ENCODE measurements at places on chromosomes 13 and 19. TPM values are rescaled to one million over a fixed set of nuclear protein-coding genes. Genes with fewer than 3 reads are reported as not detected.
A peak's percentile ranks its signal among the peaks of the same experiment; 100 is the strongest.

DNA sequence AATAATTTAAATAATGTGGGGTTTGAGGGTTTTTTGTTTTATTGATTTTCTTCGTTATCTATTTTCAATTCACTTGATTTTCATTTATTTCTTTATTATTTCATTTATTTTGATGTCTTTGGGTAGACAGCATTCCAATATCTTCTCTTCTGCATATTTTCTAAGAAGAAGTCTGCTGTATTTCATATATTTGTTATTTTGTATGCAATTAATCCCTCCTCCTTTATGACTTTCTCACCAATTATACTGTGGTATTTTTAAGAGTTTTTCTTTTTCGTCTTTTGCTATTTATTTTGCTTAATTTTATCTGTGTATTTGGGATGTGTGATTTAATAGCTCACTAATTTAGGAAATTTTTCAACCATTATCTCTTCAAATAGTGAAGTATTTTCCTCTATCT is 1444.4 kb upstream of the MIR17HG start:
- DNase-seq, result no peak

- DNase-seq, result no peak
Observed at GRCh38 chr13:96473526-96474180, 383.7 kb downstream of the HS6ST3 start.

- DNase-seq, result no peak
Observed at GRCh38 chr13:113667771-113668490, 912 bp downstream of the GRK1 start.

Gene PRODH2
- polyA plus RNA-seq, result not detected

- DNase-seq, result no peak
Observed at GRCh38 chr19:58382997-58383603, 2.3 kb upstream of the ZNF837 start.

Gene IGSF23
- 0.37 TPM for polyA plus RNA-seq

Gene LENG9
- polyA plus RNA-seq, result 1.3 TPM

Gene LRRC25
- polyA plus RNA-seq, result 0.32 TPM

Gene HNRNPUL1
- polyA plus RNA-seq, result 56.3 TPM

DNA sequence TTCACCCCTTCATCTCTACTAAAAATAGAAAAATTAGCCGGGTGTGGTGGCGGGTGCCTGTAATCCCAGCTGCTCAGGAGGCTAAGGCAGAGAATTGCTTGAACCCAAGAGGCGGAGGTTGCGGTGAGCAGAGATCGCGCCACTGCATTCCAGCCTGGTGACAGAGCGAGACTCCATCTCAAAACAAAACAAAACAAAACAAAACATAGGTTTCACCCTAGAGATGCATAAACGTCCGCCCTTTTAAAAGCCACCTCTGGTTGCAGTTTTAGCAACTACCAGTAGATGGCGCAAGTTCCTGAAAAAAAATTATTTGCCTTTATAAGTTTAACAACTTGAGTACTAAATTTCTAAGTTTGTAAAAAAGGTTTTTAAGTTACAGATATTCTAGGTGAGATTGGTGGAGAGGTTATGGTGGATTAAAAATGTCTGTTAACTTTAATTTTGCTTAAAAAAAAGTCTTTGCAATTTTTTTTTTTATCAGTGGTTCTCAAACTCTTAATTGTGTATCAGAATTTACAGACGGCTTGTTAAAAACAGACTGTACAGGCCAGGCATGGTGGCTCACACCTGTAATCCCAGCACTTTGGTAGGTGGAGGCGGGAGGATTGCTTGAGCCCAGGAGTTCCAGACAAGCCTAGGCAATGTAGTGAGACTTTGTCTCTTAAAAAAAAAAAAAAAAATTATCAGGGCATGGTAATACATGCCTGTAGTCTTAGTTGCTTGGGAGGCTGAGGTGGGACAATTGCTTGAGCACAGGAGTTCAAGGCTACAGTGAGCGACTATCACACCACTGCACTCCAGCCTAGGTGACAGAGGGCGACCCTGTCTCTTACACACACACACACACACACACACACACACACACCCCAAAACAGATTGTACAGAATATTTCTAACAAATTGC is 42.1 kb downstream of the NAA16 start:
- peak; percentile 13 for DNase-seq

- no peak for DNase-seq
Observed at GRCh38 chr19:10552510-10553053, 8.9 kb downstream of the ATG4D start.

DNA sequence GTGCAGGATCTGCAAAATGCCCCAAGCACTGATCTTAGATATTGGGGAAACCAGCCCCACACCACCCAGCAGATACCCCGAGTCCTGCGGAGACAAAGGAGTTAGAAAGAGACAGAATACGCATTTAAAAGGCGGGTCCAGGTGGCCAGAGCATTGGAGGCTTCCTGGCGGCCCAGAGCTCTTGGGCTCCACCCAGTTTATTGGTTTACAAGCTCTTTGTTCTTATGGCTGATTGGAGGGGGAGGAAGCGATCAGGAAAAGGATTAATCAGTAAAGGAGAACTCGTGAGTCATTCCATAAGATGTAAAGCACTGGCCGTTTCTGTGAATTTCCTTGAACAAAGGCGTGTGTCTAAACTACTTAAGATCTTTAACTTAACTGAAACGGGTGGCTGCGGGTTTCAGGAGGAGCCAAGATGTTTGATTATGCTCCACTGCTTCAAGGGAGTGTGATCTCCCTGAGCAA is 926 bp downstream of the ZNF587 start:
- DNase-seq, result no peak

GRCh38 chr19:7507884-7508283 is 8.0 kb upstream of the ZNF358 start:
- DNase-seq, result peak; percentile 37

DNA sequence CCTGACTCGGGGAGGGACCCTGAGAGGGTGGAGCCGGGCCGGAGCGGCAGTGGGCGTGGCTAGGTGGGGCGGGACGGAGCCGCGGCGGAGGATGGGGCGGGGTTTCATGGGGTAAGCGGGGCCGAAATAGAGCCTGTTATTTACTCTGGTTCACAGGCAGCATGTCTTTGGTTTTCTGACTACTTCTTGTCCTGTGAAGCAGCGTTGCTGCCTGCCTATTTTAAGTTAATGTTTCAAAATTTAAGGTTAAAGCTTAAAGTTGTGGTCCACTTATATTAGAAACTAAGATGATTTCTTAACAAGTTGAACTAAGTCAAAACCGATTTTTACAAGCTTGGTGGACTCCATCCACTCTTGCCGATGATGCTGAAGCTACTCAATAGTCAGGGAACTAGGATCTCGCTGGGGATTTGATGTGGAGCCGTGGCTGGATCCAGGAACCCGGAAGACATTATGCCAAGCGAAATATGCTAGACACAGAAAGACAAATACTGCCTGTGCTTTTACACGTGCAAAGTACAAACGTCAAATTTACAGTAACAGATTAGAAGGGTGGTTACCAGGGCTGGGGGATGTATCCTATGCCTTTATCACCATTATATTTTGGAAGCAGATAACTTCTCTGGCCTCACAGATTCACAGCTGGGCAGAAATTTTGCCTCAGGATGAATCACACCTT is 433 bp upstream of the ZNF616 start:
- DNase-seq, result no peak

Gene ATP1A3
- not detected for polyA plus RNA-seq

DNA sequence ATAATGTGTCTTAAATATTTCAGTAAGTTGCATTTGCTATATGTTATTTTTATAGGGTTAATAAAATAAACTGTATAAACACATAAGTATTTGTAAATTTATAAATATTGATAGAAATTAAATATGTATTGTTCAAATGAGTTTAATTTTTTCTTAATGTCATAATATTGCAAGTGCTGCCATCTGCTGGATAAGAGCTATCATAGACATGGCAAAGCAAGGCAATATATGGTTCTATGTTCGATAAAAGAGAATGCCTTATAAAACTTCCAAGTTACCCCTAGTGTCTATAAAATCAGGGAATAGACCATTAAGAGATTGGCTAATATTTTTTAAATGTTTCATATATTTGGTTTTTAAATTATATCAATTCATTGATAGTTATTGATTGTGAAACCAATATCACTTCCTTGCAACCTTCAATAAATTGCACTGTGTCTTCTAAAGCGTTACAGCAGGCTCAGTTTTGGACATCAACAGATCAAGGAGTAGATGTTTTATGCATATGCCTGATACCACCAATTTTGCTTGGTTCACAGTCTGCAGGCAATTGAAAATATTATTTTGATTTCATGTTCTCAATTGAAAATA is 29.0 kb upstream of the SLITRK6 start:
- peak; percentile 2 for DNase-seq

DNA sequence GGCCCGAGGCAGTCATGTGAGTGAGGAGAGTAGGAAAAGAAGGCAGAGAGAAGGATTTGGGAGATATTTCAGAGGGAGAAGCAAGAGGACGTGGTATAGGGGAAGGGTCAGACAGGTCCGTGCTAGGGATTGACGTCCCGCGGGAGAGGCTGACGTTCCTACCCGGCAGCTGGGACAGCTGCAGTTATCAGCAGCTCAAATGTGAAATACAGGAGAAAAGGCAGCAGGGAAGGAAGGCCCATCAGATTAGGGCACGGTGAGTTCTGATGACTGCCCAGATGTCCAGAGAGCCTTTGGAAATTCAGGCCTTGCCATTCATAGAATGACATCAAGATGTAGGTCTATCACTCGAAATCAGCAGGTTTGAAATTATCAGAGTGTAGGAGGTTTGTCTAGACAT is 88.4 kb downstream of the IRS2 start:
- no peak for DNase-seq

- peak; percentile 81 for DNase-seq
Observed at GRCh38 chr19:55624109-55625003, at the start of gene ZNF784. Gene ZNF784 (minus strand): TSS chr19:55624566. CDS start chr19:55624561, 5 bp downstream.

Gene FOSB
- 1.7 TPM for polyA plus RNA-seq

Gene LGALS4
- polyA plus RNA-seq, result not detected

Gene ZNF837
- polyA plus RNA-seq, result 0.33 TPM

Gene MAB21L1
- 0.07 TPM for polyA plus RNA-seq

- DNase-seq, result no peak
Observed at GRCh38 chr13:97202761-97203160, 19.4 kb upstream of the MBNL2 start.

DNA sequence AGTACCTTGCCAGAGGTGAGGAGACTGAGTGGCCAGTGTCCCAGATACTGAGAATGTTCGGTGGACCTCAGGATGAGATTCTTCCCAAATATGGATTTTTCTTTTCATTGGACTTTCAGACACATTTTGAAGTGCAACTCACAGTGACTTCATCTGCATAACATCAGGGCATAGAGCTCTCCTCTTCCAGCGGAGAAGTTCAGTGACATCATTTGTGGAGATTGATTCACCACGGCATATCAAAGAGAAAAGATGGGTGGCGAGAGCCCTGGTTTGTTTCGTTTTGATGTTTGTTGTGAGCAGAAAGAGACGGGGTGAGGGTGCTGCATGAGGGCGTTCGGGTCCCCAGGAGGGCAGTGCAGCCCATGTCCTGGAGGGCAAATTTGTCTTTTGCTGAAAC is 120.1 kb upstream of the GPR12 start:
- no peak for DNase-seq

Gene SPACA4
- not detected for polyA plus RNA-seq

GRCh38 chr13:101779147-101779546 is 326.7 kb downstream of the ITGBL1 start:
- no peak for DNase-seq

Gene CD37
- not detected for polyA plus RNA-seq

DNA sequence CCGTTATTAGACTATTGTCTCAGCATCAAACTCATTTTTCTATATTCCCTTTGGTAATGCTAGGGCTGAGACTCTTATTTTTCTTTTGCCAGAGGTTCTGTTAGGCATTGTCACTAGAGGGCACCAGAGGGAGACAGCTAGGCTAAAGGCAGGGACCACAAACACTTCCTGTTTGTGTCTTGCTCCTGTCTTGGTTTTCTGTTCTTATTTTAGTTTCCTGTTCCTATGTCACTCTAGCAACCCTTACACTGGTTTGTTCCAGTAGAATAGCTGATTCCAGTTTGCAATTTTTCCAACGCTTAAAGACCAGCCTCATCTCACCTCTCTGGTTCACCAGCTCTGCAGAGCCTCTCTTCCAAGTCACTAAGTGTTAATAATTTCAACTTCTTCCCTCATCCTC is 772.0 kb downstream of the DIAPH3 start:
- DNase-seq, result peak; percentile 51

DNA sequence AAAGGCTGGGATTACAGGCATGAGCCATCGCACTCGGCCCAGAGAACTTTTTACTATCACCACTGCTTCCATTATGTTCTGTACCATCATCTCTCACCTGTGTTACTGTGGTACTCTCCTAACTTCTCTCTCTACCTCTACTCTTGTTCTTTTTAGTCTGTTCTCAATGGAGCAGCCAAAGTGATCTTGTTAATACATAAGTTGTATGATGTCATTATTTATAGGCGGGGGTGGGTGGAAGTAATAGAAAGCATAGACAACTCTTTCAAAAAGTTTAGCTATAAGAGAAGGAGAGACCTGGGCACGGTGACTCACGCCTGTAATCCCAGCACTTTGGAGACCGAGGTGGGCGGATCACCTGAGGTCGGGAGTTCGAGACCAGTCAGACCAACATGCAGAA is 3.0 kb downstream of the ZNF570 start:
- DNase-seq, result no peak

DNA sequence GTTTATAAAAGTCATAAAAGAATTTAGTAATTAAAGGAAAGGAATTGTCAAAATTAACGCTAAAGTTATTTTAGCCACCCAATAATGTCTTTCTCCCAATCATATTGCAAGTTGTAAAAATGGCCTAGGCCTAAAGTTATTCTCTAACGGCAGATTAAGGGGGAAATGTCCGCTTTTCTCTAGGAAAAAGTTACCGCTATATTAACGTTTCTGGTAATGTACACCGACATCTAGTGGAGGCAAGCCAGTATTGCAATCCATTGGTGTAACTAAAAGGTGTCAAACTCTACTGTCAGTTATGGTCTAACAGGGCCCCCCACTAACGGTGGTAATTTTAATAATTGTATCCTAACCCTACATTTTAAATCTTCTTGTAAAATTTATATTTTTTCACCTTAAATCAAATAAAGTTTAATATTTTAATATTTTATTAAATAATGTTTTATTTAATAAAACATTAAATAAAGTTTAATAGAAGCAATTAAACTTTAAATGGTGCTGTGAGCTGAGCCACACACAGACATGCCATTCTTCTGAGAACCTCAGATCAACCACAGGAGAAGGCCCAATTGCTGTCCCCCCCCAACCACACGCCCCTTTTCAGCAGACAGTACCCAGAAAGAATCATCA is 35.9 kb upstream of the ZSCAN5A start:
- DNase-seq, result peak; percentile 3

- DNase-seq, result no peak
Observed at GRCh38 chr13:109707742-109708617, 78.4 kb downstream of the IRS2 start.

Gene ZNF225
- 3.1 TPM for polyA plus RNA-seq

GRCh38 chr19:2050349-2050990 is 574 bp downstream of the MKNK2 start:
- DNase-seq, result no peak

- peak; percentile 33 for DNase-seq
Observed at GRCh38 chr19:56252699-56253422, 19.7 kb upstream of the EDDM13 start.

- DNase-seq, result peak; percentile 21
Observed at GRCh38 chr13:44837250-44837649, 152.0 kb downstream of the NUFIP1 start.

DNA sequence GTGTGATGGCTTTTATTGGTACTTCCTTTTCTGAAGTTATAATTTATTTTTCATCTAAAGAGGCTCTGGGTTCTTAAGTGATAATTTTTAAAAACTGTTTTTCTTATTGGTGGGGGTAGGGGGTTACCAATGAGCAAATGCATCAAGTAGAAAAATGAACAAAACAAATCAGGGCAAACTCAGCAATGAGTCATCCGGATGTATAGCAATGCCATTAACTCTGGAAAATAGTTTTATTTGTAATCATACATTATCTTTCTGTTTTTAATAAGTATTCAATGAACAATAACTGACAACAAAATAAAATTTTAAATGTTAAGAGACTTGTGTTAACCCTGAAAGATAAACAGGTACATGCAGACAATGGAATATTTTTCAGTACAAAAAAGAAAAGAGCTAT is 67.6 kb downstream of the UFM1 start:
- DNase-seq, result no peak
